H54 (cell line): ENCODE measurements at places on chromosomes 7 and 10.

GRCh38 chr7:30799206-30799975, 28.2 kb downstream of the MINDY4 start:
- DNase-seq = peak; percentile 91

GRCh38 chr10:127150136-127150535, 46.3 kb downstream of the INSYN2A start:
- peak; percentile 32 for DNase-seq

DNA sequence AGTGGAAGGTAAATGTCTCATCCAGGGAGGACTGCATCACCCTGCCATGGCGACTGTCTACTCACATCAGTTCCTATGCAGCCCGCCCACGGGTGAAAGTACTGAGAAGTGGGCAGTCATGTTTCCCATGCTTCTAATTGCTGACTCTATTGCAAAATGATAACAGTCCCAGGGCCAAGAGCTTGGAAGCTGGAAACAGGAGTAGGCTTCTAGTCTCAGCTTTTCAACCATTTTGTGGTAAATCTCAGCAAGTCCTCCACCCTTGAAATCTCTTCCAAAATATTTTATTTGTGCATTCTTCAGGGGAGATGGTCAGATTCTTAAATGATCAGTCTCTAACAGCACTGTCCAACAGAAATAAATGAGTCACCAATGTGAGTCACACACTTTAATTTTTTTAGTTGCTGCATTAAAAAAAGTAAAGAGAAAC, 48.1 kb upstream of the TARP start:
- DNase-seq = no peak

- no peak for DNase-seq
These were observed 7.8 kb upstream of the KLF6 start for GRCh38 chr10:3792710-3793219.

DNA sequence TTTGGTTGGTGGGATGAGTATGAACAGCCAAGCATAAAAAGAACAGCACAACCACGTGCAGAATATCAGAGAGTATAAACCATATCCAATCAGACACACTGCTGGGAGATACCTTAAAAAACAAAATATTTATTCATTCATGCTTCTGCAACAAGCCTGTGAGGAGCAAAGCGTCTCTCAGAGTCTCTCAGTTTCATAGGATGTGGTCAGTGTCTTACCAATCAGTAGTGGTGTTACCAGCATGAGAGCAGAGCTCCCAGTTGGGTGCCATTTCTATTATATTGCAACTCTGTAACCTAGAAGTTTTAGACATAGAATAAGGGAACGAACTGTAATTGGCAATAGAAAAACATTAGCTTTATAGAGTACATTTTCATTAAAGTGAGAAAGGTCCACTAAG, 445.9 kb upstream of the LRRN3 start:
- no peak for DNase-seq
